ENCODE measurements at places on chromosomes 16 and 17. TPM values are rescaled to one million over a fixed set of nuclear protein-coding genes. Genes with fewer than 3 reads are reported as not detected.

Gene ABCA5
- 20.8 TPM for total RNA-seq

DNA sequence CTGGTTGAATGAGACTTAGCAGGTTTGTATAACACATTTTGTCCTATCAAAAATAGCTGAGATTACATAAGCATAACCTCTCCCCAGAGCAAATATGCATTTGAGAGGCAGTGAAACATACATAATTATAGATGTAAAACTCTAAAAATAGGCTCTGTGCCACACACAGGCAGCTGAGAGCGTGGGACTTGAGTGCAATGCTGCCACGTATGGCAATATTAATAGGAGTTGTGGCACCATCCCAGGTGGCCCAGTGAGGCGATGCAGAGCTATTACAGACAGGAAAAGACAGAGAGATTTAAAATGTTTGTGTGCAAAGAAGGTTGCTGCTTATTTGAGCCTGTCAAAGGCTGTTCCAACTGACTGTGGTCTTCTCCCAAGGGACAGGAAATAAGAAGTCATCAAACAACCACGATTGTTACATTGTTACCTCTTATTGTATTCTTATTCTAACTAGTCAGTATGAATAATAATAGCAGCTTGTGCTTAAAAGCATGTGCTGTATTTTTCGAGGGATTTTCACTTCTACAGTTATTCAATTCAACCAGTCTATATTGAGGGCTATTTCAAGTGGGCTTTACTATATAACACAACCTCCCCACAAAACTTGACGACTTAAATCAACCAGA is 116.5 kb downstream of the SALL1 start:
- H3K27me3 ChIP-seq = no peaks in the 10 kb centered on the region
- H3K36me3 ChIP-seq = no peaks in the 10 kb centered on the region
- DNase-seq = no peak
- no peak overlapping the region for H3K27ac ChIP-seq
- no peaks in the 10 kb centered on the region for H3K4me1 ChIP-seq

- DNase-seq = no peak
- H3K4me3 ChIP-seq = peak within 1 kb of the TSS; percentile 30
- peaks cover 33% of the 10 kb centered on the region for H3K27me3 ChIP-seq
- H3K4me1 ChIP-seq = no peaks in the 10 kb centered on the region
- H3K36me3 ChIP-seq = no peaks in the 10 kb centered on the region
- no peak within 1 kb of the TSS for H3K27ac ChIP-seq
These were observed at the start of gene RAB11FIP4 for GRCh38 chr17:31391496-31391949. RAB11FIP4 (plus strand) TSS chr17:31391675; CDS start chr17:31391853, 178 bp downstream.

DNA sequence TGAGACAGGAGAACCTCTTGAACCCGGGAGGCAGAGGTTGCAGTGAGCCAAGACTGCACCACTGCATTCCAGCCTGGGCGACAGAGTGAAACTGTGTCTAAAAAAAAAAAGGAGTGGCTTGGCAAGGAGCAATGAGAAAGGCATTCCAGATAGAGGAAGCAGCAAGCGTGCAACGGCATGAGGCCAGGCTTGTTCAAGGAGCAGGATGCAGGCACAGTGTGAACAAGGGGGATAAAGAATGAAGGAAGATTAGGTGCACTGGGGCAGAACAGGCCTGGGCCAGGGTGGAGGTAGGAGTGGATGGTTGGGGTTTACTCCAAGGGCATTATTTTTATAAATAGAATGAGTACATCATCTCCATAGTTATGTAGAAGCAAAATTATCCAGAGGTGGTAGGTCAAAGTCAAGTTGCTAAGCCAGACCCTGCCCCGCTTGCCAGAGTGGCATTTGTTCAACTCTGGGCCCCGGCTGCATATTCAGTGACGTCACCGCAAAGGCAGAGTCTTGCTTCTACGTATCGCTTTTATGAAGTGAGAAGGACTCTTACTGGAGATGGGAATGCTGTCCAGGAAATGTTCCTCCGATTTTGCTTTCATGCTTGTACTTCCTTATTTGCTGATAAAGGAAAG is 100.2 kb downstream of the KATNIP start:
- H3K4me1 ChIP-seq = no peaks in the 10 kb centered on the region
- no peaks in the 10 kb centered on the region for H3K36me3 ChIP-seq
- no peak overlapping the region for H3K4me3 ChIP-seq
- DNase-seq = peak; percentile 42

- H3K4me3 ChIP-seq = no peak overlapping the region
- no peak overlapping the region for H3K27ac ChIP-seq
These were observed 4.1 kb downstream of the DPEP3 start for GRCh38 chr16:67976205-67976604.

- no peaks in the 10 kb centered on the region for H3K36me3 ChIP-seq
- H3K4me1 ChIP-seq = peaks cover 9% of the 10 kb centered on the region
- H3K27ac ChIP-seq = no peak overlapping the region
- H3K27me3 ChIP-seq = no peaks in the 10 kb centered on the region
- DNase-seq = no peak
These were observed 8.7 kb downstream of the FLOT2 start for GRCh38 chr17:28888832-28889231.

GRCh38 chr17:50087246-50087911 is 7.8 kb upstream of the PDK2 start:
- H3K27ac ChIP-seq = no peak overlapping the region
- no peaks in the 10 kb centered on the region for H3K4me1 ChIP-seq
- DNase-seq = peak; percentile 77
- no peaks in the 10 kb centered on the region for H3K36me3 ChIP-seq
